ENCODE measurements at places on chromosomes 12 and 14.

DNA sequence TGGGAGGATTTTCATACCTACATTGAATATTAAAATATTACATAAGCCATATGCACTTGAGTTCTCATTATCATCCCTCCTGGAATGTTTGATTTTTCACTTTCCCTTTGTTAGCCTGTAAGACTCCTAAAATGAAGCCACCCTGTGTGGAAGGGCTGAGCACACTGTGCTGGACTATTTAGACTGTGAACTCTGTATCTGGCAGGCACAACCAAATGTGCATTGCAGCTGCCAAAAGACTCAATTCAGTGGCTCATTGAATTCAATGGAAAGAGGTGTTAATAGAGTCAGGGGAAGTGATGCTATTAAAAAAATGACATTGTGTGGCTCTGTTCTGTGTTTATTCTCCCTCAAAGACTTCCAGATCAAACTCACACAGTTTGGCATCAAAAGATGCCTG lies 111.1 kb downstream of the SMOC1 start:
- no peak for DNase-seq

DNA sequence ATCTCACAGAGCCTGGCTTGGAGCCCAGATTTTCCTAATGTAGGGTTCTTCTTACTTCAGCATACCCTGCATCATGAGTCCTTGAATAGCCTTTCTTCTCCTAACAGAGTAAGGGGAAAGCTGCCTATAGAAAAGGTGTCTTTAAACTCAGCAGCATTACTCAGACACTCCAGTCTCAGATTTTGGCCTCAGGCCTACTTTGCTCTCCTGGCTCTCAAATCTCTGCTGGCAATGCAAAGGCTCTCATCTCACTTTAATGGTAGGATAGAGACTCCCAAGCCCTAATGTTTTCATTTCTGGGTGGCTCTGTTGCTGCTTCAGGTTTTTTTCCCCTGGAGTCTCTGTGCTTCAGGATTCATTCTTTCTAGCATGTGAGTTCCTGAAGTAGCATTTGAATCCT lies 9.1 kb upstream of the NKX2-8 start:
- DNase-seq = no peak

DNA sequence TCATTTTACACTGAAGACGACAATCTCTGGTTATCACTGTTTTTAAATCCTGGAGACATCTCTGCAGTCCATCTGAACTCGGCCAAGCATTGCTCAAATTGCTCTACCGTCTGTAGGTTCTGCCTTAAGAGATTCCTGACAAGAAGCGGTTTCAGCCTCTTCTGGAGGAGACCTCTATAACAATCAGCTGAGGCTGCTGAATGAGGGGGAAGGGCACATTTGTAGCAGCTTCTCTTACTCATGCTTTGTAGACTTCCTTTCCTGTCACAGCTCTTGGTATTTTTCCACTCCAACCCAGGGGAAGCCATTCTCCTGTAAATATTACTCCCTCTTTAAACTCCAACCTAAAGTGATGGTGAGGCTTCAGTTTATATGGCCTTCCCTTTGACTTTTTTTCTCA lies 3.0 kb downstream of the ARG2 start:
- DNase-seq = no peak

DNA sequence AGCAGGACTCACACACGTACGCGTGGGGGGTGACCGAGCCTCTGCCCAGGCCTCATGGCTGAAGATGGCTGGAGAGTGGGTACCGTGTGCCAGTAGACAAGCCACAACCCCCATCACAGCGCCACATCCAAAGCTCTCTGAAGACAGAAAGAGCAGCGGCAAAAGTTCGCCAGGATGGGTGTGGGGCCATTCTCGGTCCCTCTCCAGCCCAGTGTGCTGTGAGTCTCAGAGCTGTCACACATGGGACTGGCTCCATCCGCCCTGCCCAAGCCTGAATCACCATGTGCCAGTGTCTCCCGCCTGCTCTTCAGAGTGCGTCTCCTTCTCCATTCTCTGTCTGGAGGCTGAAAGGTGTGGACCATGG lies 5.7 kb downstream of the TMEM179 start:
- DNase-seq = no peak

DNA sequence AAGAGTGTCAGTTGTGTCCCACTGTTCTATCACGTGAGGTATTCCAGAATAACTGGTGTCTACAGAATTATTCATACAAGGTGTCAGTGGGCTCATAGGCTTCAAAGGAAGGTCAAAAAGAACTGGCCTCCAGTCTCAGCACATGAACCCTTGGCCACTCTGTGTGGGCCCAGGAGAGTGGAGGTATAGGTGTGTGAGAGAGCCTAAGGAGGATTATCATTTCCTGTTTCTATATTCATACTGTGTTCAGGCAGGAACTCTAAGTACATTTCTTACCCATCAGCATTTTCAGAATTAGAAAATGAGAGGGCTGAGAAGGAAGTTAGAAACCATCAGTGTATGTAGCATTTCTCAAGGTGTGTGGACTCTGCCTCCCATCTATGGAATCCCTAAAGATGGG lies 87.0 kb downstream of the BTG1 start:
- no peak for DNase-seq

DNA sequence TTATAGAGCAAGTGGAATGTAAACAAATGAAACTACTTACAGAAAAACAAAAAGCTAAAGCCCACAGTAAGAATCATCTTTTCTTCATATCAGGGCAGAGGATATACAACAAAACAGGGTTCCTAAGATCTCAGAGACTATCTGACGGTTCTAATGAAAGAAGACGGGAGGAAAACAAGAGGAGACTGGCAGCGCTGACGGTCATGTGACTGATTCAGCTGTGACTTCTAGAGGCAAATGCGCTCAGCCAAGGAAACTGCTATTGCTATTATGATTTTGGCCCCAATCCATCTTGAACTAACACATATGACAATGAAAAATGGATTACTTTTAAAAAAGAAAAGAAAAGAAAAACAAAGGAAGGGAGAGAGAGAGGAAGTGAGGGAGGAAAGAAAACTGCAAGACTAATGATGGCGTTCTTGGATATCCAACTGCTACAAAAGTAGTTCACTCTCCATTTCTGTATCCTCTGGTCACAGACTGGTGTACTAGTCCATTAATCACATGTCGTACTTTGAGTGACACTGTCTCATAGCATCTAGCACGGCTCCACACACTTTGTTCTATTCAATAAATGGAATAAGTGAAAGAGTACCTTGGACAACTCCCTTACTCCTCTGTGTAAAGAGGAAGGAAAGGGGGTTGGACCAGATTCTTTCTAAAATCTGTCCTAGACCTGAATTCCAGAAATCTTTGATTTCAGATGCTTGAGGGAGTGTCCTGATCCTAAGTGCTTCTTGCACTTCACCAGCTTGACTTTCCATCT lies 119.3 kb downstream of the DAD1 start:
- DNase-seq = no peak

DNA sequence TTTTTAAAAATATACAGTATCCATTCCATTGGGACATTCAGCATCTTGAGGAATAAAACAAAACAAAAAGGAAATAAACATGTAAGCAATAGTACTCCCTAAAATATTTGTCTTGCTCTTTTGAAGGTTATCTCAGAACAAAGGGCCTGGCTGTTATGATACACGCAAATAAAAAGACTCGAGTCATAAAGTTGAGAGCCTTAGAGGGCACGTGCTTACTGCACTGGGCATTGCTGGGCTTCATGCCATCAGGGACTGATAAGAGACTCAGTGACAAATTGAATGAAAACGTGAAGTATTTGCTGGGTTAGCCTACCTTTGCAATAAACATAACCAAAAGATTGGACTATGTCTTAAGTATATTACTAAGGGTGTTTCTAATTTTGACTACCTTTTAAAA lies 118.9 kb downstream of the SLC35F4 start:
- DNase-seq = no peak

- DNase-seq = no peak
These were observed 867 bp downstream of the C12orf42 start for GRCh38 chr12:103494734-103495468.

GRCh38 chr12:101327546-101327945 lies 47.6 kb downstream of the UTP20 start:
- DNase-seq = no peak

- no peak for DNase-seq
These were observed 179.1 kb upstream of the HIF1A start for GRCh38 chr14:61516118-61516743.

- DNase-seq = no peak
These were observed 64.5 kb downstream of the GALNT16 start for GRCh38 chr14:69324341-69324931.

- DNase-seq = no peak
These were observed 6.0 kb downstream of the BTG1 start for GRCh38 chr12:92139634-92140150.

GRCh38 chr12:19436931-19437330 lies 2.4 kb upstream of the AEBP2 start:
- no peak for DNase-seq

DNA sequence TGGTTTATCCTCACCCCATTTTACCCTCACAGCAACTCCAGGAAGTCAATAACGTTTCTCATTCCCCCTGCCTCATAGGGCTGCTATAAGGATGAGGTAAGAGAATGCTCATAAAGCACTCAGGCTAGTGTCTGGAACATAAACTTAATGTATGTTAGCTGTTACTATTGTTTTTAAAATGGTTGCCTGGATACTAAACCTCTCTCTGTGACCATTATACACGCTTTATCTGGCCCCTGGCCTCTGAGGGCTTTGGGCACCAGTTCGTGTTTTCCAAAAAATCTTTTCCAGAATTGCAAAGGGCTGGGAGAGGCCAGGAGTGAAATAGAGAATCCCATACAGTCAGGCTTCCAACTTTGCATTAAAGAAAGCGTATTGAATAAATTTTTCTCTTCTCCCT lies 113.9 kb downstream of the KTN1 start:
- no peak for DNase-seq
